Activated CD4-positive, alpha-beta T cell treated with anti-CD3 and anti-CD28 coated beads, Interleukin-2, amount 50 U/mL, for 24 hours (primary cell): ENCODE measurements at places on chromosomes 2 and 18.

DNA sequence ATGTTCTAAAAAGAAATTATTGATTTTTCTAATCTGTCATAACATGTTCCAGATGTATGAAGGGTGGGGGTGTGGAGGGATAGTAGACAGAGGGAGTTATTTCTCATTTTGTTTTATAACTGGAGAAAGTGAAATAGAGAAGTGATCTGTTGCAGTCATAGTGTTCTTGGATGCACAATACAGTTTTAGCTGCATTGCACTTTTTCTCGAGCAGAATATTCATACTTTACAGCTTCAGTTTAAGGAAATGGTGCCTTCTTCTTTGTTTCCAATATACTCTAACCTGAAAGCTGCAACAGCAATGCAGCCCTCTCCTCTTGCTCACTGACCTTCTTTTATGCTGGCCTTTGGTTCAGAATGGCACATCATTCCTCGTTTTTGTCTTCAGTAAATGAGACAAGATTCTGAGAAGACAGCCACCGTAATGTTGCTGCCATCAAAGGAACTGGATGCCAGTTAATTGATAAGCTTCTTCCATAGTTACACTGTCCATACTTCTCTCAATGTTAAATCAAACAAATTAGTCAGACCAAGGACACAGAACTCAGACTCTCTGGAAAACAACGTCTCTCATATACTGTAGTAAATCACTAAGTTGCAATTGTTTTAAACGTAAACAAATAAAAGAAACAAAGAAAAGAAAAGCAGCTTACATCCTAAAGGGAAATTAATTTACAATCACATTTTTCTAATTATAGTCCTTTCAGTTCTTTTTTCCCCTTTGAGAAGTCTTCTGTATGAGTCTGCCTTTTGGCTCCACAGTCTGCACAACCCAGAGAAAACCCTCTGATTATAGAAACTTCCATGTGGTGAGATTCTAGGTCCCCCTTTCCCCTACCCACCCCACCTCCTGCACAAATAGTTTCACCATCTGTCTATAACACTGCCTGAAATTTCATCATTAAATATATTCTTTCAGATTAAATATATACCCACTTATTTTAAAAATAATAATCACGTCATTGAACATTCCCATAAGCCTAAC is 97.4 kb upstream of the UGP2 start:
- DNase-seq = no peak

- no peak for DNase-seq
These were observed 33.8 kb downstream of the SMIM21 start for GRCh38 chr18:75393721-75394120.

DNA sequence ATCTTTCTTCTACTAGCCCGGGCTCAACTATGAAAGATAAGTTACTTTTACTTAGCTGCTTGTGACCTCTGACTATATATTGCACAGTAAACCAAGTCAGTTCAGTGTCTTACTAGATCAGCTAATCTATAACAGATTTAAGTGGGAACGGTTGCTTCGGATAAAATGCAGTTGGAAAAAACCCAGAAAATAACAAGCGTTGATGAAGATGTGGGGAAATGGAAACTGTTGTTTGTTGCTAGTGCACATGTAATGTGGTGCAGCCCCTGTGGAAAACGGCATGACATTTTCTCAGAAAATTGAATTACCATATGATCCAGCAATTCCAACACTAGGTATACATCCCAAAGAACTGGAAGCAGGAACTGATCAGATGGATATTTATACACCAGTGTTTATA is 248.5 kb downstream of the PRKCE start:
- no peak for DNase-seq

DNA sequence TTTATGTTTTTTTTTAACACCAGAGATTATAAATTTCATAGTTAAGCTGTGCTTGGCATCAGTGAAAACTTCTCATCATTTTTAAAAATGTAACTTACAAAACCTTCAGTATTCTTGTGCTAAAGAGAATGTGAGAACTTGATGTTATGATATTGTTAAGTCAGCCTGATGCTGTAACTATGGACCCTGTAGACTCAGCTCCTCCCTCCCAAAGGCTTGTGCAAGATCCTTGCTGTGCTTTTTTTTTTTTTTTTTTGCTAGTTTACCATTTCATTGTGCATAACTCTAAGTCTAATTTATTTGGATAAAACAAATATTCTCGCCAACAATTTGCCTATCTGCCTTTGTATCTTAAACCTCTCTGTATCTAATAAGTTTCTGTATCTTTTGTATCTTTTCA is 12.9 kb upstream of the TFPI start:
- no peak for DNase-seq

DNA sequence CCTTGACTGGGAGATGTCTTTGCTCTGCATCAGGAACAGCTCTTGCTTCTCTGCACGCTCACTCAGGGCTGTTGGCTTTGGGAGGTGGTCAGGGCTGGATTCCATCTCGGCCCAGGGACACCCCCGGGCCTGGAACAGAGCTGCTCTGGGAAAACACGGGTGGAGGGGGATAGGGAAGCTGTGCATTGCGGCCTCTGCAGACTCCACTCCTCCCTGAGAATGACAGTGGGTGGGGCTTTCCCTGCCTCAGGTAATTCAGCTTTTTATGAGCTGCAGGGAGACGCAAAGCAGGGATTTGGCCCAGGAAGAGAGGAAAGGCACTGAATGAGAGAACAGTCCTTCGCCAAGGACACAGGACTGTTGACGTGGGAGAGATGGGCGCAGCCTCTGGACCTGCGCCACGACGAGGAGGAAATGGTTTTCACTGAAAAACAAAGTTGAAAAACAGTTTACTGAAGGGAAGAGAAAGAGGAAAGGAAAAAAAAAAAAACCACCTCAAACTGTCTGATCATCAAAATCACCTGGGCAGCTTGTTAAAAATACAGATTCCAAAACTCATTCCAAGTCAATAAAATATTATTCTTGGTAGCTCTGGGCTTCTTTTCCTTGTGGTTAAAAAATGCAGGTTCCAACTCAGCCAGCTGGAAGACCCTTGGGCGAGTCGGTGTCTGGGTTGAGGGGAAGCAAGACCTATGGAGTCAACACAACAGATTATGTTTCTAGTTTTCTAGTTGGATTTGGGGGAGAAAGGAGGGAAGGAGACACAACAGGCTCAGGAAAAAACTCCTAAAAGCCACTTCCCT is 194.0 kb downstream of the ZFP36L2 start:
- no peak for DNase-seq

DNA sequence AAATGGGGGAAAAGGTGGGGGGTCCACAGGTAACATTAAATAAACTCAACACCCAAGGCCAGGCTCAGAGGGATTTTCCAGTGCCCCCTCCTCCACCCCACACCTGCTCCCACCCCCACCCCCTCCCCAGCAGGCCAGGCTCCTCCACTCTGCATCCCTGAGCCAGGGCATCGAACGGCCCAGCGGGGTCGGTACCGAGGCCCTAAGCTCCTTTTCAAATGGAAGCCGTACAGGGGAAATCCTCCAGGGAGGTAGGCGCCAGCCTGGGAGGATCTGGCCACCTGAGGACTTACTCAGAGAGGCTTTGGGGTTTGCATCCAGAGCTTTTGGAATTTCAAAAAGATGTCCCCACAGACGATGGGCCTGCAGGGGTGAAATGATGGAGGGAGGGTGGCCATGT is 46.5 kb downstream of the ZFP36L2 start:
- DNase-seq = no peak

DNA sequence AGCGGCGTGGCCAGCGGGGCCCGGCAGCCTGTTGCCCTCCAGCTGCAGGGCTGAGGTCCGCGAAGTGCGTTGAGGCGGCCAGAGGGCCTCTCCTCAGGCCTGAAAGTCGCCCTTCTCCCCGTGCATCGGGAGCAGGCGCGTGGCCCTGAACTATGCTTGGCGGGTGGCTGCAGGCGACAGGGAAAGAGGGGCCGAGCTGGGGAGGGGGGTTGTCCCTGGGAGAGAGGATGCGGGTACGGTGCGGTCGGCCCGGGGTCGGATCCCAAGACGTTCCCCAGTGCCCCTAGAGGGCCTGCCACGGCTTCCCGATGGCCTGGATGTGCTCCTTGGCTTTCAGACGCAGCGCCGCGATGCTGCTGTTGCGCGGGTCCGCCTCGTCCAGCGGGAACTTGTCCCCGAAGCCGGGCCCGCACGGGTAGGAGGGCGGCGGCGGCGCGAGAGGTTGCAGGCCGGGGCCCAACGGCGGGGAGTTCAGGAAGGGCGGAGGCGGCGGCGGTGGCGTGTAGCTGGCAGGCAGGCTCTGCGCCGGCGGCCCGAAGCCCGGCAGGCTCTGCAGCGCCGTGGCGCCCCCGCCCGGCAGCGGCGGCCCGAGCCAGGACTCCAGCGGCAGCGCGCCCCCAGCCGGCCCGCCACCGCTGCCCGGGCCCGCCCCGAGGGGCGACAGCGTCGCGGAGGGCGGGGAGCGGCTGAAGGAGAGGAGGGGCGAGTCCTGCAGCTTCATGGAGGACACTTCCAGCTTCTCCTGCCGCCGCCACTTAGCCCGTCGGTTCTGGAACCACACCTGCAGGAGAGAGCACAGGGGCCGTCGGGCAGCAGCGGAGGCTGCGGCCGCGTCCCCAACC is 4.3 kb downstream of the RAX start:
- DNase-seq = no peak

- DNase-seq = no peak
These were observed 16.0 kb downstream of the SLC66A2 start for GRCh38 chr18:79935499-79935898.

DNA sequence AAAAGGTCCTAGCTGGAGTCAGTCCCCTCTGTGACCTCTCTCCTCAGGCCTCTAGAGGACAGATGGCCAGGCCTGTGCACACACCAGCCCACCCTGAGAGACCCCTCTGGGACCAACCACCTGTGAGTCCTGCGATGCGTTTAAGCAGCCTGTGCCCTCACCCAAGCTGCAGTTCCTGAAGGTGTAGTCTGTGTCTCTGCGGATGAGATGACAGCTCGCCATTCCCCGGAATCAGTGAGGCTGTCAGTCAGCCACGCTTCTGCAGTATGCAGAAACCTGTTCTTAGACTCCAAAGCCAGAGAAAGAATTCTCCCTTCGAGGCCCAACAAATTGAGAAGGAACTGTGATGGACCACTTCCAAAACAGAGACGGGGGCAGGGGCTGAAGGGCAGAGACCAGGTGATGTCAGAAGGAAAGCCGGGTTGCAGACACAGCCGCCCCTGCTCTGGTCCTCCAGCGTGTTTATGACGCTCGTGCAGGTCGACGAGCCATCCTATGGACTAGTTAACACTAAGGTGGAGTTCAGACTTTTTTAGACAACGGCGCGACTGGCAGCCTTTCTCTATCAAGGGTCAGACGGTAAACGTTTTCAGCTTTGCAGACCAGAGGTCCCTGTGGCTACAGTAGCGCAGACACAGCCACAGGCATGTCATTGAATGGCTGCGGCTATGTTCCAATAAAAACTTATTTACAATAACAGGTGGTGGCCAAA is 10.2 kb downstream of the MTERF4 start:
- DNase-seq = no peak
